Erythroblast (primary cell): ENCODE measurements at places on chromosomes 2 and 18.

DNA sequence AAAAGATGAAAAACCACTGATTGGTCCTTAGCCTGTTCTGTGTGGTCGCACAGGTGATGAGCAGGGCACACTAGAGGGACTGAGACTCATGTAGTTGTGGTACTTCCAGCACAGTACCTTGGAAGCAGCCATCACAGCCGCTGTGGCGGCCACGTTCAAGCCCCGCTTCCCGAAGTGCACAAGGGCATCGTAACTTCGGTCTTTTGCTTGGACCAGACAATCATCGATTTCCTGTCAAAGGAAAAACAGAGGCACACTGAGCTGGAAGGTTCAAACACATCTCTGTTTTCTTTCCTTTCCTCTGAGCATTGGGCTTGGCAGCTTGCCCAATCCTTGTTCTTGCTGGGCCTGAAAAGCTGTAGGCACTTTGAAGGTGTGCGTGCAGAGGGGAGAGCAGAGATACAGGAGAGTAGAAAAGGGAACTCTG is 52.6 kb downstream of the MRPL35 start:
- DNase-seq: no peak

DNA sequence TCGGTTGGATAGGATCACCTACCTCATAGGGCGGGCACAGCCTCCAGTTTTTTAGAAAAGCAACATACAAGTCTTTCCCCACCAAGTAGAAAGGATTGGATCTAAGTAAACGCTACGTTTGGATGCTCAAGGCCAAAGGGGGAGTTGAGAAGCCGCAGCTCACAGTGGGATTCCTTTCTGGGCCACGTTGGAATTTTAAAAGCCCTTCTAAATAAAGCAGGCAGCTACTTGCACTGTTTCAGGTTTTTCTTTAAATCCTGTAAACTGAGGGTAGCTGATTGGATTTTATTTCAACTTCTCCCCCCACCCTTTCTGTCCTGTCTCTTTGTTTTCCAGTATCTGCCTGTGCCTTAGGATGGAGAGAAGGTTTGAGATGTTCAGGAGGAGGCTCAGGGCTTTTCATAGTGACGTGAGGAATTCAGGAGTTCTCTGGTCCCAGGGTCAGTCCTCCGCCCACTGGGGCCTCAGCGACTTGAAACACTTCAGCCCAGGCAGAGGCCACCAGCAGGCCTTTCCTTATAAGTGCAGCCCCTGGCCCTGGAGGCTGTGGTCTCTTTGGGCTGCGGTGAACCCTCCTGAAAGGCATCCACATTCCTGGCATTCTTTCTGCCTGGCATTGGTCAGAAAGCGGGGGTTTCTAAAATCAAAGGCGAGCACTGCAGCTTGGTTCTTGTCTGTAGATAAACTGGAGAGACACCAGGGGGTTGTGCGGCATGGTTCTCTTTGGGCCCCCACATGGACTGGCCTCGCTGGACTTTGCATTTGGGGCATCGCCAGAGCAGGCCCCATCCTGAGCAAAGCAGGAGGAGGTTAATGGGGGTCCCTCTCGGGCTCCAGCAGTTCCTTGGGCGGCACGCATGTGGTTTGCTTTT is 44.5 kb downstream of the SH3BP4 start:
- no peak for DNase-seq

GRCh38 chr2:170249761-170250160 is 71.8 kb downstream of the MYO3B start:
- DNase-seq: no peak

DNA sequence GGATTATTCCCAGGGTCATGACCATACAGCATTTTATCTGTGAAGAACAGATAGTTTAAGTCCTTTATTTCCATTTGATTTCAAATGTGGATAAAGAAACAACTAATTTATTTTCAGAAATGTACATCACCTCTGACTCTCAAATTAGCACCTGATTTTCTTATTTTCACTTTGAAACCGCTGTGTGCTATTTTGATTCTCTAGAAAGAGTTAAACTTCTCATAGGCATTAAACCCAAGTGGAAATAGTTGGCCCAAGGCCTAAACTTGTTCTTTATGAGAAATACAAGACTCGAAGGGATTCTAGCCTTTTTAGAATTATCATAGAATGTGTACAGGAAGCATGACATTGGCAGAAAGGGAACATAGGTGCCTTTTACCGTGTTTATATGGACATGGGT is 41.5 kb upstream of the LTBP1 start:
- no peak for DNase-seq

DNA sequence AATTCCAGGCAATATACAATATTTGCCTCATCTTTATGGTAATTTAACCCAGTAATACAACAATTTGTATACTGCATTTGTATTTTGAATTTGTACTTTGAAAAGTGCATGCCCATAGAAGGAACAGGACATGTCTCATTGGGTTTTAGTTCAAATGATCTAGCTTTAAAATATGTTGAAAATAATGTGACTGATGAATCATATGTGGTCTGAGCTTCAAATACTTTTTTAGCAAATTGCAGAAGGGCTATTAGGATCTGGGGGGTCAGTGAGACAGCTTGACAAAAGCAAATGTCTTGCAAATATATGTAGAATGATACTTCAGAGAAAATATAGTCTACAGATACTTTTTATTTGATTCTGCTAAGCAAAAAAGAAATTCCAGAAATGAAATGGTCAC is 248.9 kb downstream of the DCC start:
- DNase-seq: no peak

- DNase-seq: no peak
These were observed 262.5 kb downstream of the GALR1 start for GRCh38 chr18:77512152-77512551.

DNA sequence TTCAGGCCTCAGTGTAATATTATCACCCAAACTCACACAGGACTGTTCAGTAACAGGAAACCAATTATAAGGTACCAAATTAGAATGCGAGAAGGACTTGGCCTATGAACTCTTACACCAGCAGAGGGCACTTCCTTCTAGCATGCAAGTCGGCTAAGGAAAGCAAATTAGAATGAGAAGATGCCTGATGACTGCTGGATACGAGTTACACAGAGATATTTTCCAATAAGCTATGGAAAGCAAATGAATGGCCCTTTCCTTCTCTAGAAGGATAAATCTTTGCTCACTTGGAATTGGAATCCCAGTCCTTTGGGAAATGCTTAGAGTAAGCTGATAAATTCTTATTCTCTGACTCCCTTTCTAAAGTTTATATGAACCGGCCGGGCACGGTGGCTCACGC is 109.8 kb downstream of the AP1S3 start:
- peak; percentile 36 for DNase-seq

- DNase-seq: no peak
These were observed 41.5 kb upstream of the PUM2 start for GRCh38 chr2:20391951-20392699.

- DNase-seq: no peak
These were observed 144.4 kb upstream of the REV1 start for GRCh38 chr2:99634234-99634633.
